Adrenal gland (tissue), 19 donors: ENCODE measurements at places on chromosomes 16 and 17. TPM values are rescaled to one million over a fixed set of nuclear protein-coding genes. Genes with fewer than 3 reads are reported as not detected.

The NLGN2 gene
- polyA plus RNA-seq, result 44.6 TPM

The KRT39 gene
- not detected for polyA plus RNA-seq

The MMP28 gene
- polyA plus RNA-seq, result 7.4 TPM

The MFAP4 gene
- 53.6 TPM for polyA plus RNA-seq

The CNGB1 gene
- polyA plus RNA-seq, result 1.9 TPM

The MYO1D gene
- polyA plus RNA-seq, result 13.6 TPM

The PRR29 gene
- polyA plus RNA-seq, result 0.71 TPM
